ENCODE measurements at places on chromosomes 6 and 20. TPM values are rescaled to one million over a fixed set of nuclear protein-coding genes. Genes with fewer than 3 reads are reported as not detected.

DNA sequence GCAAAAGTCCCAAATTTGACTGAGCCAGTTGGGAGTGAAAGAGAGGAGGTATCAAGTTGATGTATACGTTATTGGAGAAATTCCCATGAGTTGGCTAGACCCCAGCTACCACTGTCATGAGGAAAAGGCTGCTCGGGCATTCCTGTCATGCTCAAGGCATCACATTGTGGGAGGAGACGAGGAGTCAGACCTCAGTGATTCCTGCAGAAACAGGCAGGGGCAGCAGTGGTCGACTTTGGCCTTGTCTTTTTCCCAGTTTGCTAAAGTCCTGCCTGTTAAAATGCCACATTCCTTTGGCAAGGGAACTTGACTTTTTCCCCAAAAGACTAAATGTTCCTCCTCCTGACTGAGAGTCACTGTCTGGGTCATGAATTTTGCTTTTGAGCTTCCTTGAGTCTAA, 295.5 kb upstream of the HS3ST5 start:
- no peak for DNase-seq

DNA sequence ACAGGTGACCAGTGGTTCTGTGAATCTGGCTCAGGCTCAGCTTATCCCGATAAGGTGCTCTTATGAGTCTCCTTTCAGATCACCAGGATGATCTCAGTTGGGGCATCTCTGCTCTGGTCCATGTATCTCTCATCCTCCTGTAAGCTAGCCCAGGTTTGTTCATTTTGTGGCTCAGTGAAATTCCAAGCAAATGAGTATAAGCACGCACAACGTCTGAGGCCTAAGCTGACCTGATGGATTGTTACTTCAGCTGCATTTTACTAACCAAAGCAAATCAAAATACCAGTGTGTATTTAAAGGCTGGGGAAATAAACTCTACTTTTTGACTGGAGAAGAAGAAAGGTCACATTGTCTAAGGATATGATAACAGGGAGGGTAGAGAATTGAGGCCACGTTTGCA, 551.0 kb upstream of the BTBD3 start:
- no peak for DNase-seq

DNA sequence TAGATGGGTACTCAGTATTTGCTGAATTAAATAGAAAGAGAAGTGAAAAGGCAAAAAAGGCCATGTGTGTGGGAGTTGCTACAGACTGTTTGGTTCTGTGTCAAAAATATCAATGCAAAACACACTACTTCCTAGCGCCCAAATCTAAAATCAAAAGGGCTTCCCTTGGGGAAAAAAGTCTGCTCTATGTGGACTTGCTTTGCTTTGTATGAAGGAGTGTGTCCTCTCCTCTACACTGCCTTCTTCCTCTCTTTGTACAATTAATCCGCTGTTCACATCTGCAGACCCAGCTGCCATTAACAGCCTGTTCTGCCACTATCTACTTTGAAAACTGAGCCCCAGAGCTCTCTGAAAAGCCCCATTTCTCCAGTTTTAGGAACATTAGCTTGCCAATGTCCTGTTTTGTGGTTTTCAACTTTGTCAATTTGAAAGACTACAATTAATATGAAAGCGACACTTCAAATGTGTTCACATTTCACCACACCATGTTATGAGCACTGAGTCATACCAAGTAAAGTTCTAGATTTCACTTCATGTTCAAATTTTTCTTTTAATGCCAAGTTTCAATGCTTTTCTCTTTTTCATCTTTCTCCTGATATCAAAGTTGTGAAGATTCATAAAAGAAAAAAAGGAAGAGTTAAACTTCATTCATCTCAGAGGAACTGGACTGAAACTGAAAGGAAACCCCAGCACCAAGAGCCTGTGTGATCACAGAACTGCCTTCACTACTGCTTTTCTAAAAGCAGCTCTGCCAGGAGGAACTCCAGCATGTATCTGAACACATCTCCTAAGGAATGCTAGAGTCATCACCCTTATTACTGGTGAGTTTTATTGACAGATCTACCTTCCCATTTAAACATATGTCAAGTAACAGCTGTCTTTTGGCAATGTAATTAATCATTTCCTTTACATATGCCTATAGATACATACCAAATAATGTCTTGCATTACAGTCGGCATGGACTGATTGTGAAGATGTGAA, 102.6 kb downstream of the KIF13A start:
- no peak for DNase-seq

DNA sequence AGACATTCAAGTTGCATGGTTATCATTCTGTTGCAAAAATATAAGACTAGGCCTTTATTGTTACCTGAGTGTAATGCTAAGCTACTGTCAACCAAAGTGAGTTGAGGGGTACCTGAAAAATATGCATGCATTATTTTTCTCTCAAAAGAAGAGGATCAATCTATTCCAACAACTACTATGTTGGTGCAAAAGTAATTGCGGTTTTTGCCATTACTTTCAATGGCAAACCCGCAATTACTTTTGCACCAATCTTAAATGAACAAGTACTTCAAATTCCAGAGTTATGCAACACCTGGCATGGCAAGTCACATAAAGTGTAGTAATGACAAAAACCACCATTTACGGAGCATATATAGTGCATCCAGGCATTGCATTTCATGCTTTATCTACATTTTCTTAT, 307.0 kb upstream of the NOX3 start:
- DNase-seq: no peak

- DNase-seq: no peak
These were observed 42.9 kb upstream of the ZFP64 start for GRCh38 chr20:52234302-52235045.

- DNase-seq: peak; percentile 21
These were observed 1.3 kb downstream of the CGA start for GRCh38 chr6:87093651-87094050.

DNA sequence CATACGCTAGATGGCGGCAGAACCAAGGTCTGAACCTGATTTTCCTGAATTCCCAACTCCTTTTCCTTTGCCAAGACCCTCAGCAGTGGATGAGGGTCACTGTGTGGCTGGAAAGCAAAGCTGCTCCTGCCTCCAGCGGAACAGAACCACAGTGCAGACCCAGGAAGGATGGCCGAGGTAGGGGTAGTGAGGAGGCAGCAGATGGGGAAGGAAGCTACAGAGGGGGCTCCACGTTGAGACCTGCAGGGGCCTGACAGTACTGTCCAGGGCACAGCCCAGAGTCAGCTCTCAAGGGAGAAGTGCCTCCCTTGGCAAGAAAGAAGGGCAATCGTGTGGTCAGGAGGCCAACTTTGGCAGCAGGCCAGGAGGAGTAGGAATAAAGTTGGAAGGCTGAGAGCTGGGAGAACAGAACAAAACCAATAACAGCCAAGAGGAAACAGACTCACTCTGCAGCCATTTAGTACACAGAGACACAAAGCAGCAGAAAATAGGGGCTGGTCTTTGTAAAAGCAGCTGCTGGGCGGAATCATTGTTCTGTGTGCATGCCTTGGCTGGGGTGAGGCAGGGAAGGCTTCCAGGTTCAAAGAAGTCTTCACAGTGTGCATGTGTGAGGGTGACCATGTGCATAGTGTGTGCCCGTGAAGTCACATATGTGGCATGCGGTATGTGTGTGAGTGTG, 3.1 kb downstream of the GABRR2 start:
- DNase-seq: no peak

Gene MCCD1
- not detected for polyA plus RNA-seq

DNA sequence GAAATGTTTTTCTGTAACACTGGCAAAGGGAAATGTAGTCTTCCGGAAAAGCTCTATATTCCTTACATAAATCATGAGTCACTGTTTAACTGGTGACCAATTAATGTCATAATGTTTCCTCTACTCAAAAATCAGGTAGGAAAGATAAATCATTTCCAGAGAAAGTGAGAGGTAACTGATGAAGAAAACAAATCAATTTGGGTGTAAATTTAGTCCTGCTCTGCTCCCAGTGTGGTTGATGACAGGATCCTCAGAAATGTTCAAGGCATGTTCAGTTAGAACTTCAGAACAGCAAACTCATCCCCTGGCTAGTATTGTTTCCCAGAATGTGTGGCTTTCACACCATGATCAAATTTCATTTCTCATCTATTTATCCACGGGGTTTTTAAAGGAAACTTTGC, 38.8 kb upstream of the SPACA1 start:
- no peak for DNase-seq

Gene OPN5
- not detected for polyA plus RNA-seq

All from BJ (cell line).